ENCODE measurements at places on chromosomes 4 and X. TPM values are rescaled to one million over a fixed set of nuclear protein-coding genes. Genes with fewer than 3 reads are reported as not detected.
A peak's percentile ranks its signal among the peaks of the same experiment; 100 is the strongest.

DNA sequence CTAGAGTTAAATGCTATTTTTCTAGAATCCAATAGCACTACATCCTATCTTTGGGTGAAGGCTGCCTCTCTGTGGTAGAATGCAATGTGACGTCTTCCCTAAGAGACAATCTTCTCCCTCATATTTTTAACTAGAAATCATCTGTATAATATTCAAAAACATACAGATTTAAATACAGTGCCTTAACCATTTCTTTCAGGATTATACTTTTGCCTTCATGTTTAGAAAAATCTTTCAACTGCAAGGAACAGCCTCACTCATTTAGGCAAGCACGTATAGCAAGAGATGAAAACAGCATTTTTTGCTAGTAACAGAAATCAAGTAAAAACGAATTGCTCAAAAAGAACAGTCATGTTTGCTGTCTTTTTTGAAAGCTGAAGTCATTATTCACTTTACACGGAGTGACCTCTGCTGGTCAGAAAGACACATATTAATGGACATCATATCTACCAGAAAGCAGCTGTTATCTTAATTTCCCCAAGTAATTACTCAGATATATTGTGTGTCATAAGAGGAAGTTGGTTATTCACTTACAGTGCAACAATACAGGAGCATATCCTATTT lies 422.3 kb downstream of the STPG2 start:
- no peaks in the 10 kb centered on the region for H3K36me3 ChIP-seq
- no peak overlapping the region for H3K4me3 ChIP-seq
- DNase-seq: no peak
- no peaks in the 10 kb centered on the region for H3K27me3 ChIP-seq
- peaks cover 9% of the 10 kb centered on the region for H3K4me1 ChIP-seq

DNA sequence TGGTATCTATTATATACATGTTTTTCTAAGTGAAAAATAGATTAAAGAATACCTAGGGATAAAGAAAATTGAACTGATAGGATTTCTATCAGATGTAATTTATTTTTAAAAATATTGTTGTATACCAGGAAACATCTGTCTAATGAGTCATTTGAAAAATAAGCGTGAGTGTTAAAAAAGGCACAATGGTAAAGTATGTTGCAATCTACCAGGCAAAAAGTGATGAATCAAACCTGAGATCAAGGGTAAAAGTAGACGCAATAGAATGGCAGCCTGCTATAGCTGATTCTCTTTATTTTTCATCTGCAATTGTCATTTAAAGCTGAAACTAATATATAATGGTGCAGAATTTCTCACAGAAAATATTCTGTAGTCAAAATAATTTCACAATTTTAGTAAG lies 1119.6 kb downstream of the PCDH18 start:
- no peaks in the 10 kb centered on the region for H3K36me3 ChIP-seq
- no peak overlapping the region for H3K27ac ChIP-seq
- DNase-seq: no peak
- peaks cover 2% of the 10 kb centered on the region for H3K4me1 ChIP-seq
- no peaks in the 10 kb centered on the region for H3K27me3 ChIP-seq

- H3K36me3 ChIP-seq: peaks cover 12% of the 10 kb centered on the region
- no peaks in the 10 kb centered on the region for H3K27me3 ChIP-seq
- DNase-seq: no peak
- H3K4me1 ChIP-seq: peaks cover 19% of the 10 kb centered on the region
- H3K27ac ChIP-seq: no peak overlapping the region
Observed at GRCh38 chrX:54492340-54492739, 3.7 kb downstream of the FGD1 start.

- peaks cover 9% of the 10 kb centered on the region for H3K36me3 ChIP-seq
- no peaks in the 10 kb centered on the region for H3K27me3 ChIP-seq
- H3K4me3 ChIP-seq: no peak overlapping the region
- H3K4me1 ChIP-seq: no peaks in the 10 kb centered on the region
- DNase-seq: no peak
- H3K27ac ChIP-seq: no peak overlapping the region
Observed at GRCh38 chr4:77893451-77893850, 30.8 kb downstream of the MRPL1 start.

DNA sequence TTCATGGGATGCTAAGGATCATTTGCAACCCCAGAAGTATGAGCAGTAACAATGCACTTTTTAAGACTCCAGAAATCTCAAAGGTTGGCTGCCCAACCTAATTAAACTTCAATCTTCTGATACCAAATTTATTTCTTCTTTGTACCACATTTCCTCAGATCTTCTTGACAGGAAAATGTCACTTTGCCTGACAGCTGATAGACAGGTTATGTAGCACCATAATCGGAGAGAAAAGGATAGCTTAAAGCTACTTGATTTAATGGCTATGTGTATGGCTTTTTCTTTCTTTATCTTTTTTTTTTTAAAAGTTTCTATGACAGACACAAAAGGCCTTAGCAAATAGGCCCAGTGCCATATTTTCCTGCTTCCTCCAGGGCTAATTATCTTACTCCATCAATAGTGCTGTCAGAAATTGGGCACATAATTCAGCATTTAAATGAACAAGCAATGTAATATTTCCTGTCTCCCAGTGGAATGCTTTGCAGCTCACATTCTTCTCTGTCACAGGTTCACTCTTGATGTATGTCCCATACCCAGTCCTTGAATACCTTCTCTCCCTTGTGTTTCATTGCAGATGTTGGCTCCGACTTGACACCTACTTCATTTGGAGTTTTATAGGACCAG lies 795.7 kb downstream of the ADGRL3 start:
- H3K27me3 ChIP-seq: no peaks in the 10 kb centered on the region
- no peak overlapping the region for H3K4me3 ChIP-seq
- H3K27ac ChIP-seq: no peak overlapping the region
- no peaks in the 10 kb centered on the region for H3K36me3 ChIP-seq
- H3K4me1 ChIP-seq: peaks cover 1% of the 10 kb centered on the region
- no peak for DNase-seq

GRCh38 chr4:1172971-1173757 lies 781 bp upstream of the SPON2 start:
- H3K4me3 ChIP-seq: peak overlapping the region; percentile 24
- no peak for DNase-seq
- H3K4me1 ChIP-seq: peaks cover 9% of the 10 kb centered on the region

DNA sequence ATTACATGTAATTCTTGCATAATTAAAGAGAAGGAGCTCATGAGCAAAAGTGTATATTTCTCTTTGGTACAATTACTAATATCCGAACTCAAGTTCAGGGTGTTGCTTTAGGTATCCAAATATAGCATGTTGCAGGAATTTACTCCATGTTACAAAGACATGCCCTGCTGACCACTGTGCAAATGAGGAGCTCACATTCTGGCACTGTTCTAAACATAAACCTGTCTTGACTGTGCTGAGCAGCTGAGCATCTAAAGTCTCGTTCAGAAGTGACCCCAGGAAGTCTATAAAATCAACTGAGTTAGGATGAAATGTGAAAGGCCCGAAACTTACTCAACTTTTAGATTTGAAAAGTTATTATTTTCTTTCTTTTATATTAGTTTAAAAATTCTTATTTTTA lies 124.3 kb downstream of the STIM2 start:
- H3K4me1 ChIP-seq: peaks cover 27% of the 10 kb centered on the region
- peaks cover 5% of the 10 kb centered on the region for H3K36me3 ChIP-seq
- H3K27ac ChIP-seq: no peak overlapping the region
- H3K4me3 ChIP-seq: no peak overlapping the region
- no peaks in the 10 kb centered on the region for H3K27me3 ChIP-seq

The ARX gene
- 5.8 TPM for total RNA-seq

- no peak overlapping the region for H3K4me3 ChIP-seq
- no peaks in the 10 kb centered on the region for H3K36me3 ChIP-seq
- H3K27me3 ChIP-seq: no peaks in the 10 kb centered on the region
- no peak for DNase-seq
- no peak overlapping the region for H3K27ac ChIP-seq
Observed at GRCh38 chrX:3504916-3505315, 158.5 kb upstream of the MXRA5 start.

- no peaks in the 10 kb centered on the region for H3K27me3 ChIP-seq
- DNase-seq: no peak
- peaks cover 45% of the 10 kb centered on the region for H3K36me3 ChIP-seq
- H3K4me3 ChIP-seq: no peak overlapping the region
Observed at GRCh38 chr4:76194325-76194724, 19.3 kb downstream of the SCARB2 start.

The BEX2 gene
- total RNA-seq: 42.0 TPM

DNA sequence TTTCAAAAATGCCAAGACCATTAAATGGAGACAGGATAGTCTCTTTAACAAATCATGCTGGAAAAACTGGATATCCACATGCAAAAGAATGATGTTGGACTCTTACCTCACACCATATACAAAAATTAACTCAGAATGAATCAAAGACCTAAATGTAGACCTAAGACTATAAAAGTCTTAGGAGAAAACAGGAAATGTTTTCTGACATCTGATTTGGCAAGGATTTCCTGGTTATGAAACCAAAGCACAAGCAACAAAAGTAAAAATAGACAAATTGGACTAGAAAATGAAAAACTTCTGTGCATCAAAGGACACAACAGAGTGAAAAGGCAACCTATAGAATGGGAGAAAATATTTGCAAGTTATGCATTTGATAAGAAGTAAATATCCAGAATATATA lies 37.6 kb downstream of the ARFIP1 start:
- H3K4me3 ChIP-seq: no peak overlapping the region
- H3K27me3 ChIP-seq: no peaks in the 10 kb centered on the region
- DNase-seq: no peak
- H3K36me3 ChIP-seq: peaks cover 55% of the 10 kb centered on the region

DNA sequence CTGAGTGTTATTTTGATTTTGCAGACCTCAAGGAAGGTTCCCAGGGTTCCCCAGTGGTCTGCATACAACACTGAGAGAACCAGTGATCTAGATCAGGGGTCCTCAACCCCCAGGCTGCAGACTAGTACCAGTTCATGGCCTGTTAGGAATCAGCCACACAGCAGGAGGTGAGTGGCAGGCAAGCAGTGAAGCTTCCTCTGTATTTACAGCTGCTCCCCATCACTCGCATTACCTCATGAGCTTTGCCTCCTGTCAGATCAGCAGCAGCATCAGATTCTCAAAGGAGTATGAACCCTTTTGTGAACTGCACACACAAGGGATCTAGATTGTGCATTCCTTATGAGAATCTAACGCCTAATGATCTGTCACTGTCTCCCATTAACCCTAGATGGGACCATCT lies 28.5 kb downstream of the EDNRA start:
- DNase-seq: no peak
- no peak overlapping the region for H3K27ac ChIP-seq
- no peak overlapping the region for H3K4me3 ChIP-seq
- peaks cover 3% of the 10 kb centered on the region for H3K36me3 ChIP-seq
- no peaks in the 10 kb centered on the region for H3K4me1 ChIP-seq
- no peaks in the 10 kb centered on the region for H3K27me3 ChIP-seq

DNA sequence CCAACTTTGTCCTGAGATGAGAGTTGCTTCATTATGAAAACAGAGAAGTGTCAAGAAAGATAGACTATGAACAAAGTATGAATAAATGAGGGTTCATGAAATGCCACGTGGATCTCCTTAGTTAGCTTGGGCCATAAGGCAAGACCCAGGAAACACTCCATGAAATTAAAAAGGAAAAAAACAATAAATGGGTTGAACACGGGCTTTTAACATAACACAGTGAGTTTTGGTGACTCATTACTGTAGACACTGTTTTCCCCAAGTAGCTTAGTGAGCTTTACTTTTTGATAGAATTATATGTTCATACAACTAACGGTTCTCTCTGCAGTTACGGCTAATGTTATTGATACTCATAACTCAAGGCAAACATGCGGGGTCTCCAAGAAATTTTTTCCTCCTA lies 265.0 kb downstream of the DHX15 start:
- H3K36me3 ChIP-seq: no peaks in the 10 kb centered on the region
- no peak overlapping the region for H3K4me3 ChIP-seq
- H3K27me3 ChIP-seq: peaks cover 56% of the 10 kb centered on the region
- no peak for DNase-seq
- H3K4me1 ChIP-seq: no peaks in the 10 kb centered on the region

DNA sequence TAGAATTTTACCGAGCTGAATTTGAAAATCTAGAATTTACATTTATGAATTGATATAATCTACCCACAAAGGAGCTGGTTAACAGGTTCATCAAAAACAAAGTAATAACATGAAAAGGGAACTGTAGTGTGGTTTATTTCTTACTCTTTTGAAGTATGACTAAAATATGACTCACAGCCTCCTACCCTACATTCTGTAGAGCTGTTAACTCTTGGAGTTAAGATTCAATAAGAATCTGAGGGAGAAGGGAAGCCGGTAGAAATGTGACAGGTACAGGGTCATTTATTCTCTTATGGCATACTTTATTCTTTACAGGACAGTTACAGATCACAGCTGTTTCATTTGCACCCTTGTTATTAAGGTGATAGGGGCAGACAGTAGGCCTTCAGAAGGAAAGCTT lies 132.2 kb upstream of the FAM47B start:
- no peak for DNase-seq
- H3K4me1 ChIP-seq: no peaks in the 10 kb centered on the region
- H3K27me3 ChIP-seq: no peaks in the 10 kb centered on the region
- H3K36me3 ChIP-seq: no peaks in the 10 kb centered on the region

DNA sequence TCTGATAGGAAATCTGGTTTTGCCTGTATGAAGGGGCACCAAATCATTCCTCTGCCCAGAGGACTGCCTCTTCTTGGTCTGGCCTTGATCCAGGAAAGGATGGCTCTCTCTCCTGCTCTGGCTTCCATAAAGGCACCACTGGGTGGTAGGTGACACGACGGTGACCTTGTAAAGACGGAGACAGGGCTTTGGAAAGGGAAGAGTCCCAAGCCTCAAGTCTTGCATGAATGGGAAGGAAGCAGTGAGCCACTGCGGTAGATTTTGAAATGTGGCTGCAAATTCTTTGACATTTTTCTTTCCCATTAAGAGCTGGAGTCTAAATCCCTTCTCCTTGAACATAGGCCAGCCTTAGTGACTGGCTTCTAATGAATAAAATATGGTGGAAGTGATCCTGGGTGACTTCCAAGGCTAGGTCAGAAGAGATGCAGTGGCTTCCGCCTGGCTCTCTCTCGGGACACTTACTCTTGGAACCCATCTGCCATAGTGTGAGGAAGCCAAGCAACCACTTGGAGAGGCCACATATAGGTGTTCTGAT lies 347.4 kb downstream of the BCOR start:
- H3K27me3 ChIP-seq: no peaks in the 10 kb centered on the region
- H3K36me3 ChIP-seq: no peaks in the 10 kb centered on the region
- H3K27ac ChIP-seq: no peak overlapping the region
- peaks cover 5% of the 10 kb centered on the region for H3K4me1 ChIP-seq

GRCh38 chrX:130718137-130718536 lies 184.9 kb downstream of the ENOX2 start:
- no peak overlapping the region for H3K4me3 ChIP-seq
- H3K27ac ChIP-seq: no peak overlapping the region
- peaks cover 2% of the 10 kb centered on the region for H3K27me3 ChIP-seq
- H3K4me1 ChIP-seq: peaks cover 25% of the 10 kb centered on the region

GRCh38 chrX:40476958-40477357 lies 103.8 kb upstream of the ATP6AP2 start:
- H3K4me1 ChIP-seq: peaks cover 14% of the 10 kb centered on the region
- no peaks in the 10 kb centered on the region for H3K27me3 ChIP-seq
- H3K27ac ChIP-seq: no peak overlapping the region
- H3K36me3 ChIP-seq: no peaks in the 10 kb centered on the region

- peaks cover 7% of the 10 kb centered on the region for H3K4me1 ChIP-seq
- no peaks in the 10 kb centered on the region for H3K27me3 ChIP-seq
- DNase-seq: no peak
- H3K4me3 ChIP-seq: no peak overlapping the region
- no peaks in the 10 kb centered on the region for H3K36me3 ChIP-seq
- H3K27ac ChIP-seq: no peak overlapping the region
Observed at GRCh38 chr4:185879666-185880312, 67.8 kb upstream of the SORBS2 start.

GRCh38 chr4:128924951-128925350 lies 115.5 kb downstream of the JADE1 start:
- peaks cover 9% of the 10 kb centered on the region for H3K36me3 ChIP-seq
- H3K4me1 ChIP-seq: no peaks in the 10 kb centered on the region
- no peak overlapping the region for H3K4me3 ChIP-seq
